ENCODE measurements at places on chromosomes 1 and 21. TPM values are rescaled to one million over a fixed set of nuclear protein-coding genes. Genes with fewer than 3 reads are reported as not detected.

DNA sequence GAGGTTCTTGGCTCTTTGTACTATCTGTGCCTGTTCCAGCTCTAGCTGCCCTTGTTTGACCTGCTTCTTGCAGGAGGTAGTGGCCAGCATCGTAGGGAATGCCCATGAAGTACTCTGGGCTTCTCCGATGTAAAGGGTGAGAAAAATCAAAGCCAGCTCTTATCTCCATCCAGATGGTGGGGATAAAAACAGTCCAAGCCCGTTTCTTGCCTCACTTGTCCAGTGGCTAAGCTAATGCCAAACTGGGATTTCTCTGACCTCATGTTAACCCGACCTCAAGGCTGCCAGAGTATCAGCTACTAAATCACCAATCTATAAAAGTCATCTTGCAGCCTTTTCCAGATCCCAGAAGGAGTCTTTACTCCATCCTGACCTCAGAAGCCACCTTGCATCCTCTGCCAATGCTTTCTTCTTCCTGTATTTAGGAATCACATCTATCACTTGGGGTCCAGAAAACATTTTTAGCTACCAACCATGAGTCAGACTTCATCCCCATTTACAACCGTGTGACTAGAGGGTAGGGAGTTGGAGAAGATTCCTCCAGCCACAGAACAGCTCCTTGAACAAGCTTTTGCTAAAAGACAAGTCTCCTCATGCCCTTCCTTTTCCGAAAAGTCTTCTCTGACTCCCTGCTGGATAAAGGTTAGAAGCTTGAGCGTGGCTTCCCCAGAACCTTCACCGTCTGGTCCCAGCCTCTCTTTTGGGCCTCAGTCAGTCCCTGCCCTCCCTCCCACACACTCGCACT is 35.9 kb downstream of the KCNC4 start:
- no peak for DNase-seq

GRCh38 chr1:7621334-7622219 is 149.5 kb upstream of the VAMP3 start:
- DNase-seq: no peak

DNA sequence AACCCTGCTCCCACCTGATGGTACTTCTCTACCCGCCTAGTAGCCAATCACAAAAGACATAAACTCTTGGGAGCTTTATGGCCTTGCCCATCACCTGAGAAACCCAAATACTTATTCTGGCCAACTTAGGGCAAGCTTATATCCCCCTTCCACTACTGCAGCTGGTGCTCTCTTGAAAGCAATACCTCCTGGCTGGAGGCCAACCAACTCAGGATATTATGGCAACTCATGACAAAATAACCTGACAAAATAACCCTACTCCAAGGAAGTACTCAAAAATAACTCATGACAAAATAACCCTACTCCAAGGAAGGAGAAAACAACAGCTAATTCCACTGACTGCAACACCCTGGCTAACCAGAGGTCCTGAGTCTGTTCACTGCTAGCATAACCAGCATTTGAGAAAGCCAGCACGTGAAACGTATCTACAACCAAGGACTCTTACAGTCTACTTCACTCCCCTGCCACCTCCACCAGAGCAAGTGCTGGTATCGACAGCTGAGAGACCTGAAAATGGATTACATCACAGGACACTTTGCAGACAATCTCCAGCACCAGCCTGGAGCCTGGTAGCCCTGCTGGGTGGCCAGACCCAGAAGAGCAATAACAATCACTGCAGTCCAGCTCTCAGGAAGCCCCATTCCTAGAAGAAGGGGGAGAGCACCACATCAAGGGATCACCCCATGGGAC is 179.9 kb downstream of the COL24A1 start:
- no peak for DNase-seq

The CBR3 gene
- total RNA-seq: 22.5 TPM

The SLFNL1 gene
- total RNA-seq: 0.19 TPM

The SPAG17 gene
- total RNA-seq: not detected

Measured in naive thymus-derived CD4-positive, alpha-beta T cell (primary cell).